Stimulated activated naive CD4-positive, alpha-beta T cell treated with Interleukin-2 at 50 U/mL for 16 hours (primary cell): ENCODE measurements at places on chromosomes 6 and 20.

GRCh38 chr20:32973077-32973717 is 31.0 kb downstream of the SUN5 start:
- no peak for DNase-seq

GRCh38 chr6:6703699-6704098 is 115.2 kb downstream of the LY86 start:
- DNase-seq, result no peak

GRCh38 chr6:144285798-144286502 is 815 bp downstream of the UTRN start:
- DNase-seq, result peak; percentile 21

DNA sequence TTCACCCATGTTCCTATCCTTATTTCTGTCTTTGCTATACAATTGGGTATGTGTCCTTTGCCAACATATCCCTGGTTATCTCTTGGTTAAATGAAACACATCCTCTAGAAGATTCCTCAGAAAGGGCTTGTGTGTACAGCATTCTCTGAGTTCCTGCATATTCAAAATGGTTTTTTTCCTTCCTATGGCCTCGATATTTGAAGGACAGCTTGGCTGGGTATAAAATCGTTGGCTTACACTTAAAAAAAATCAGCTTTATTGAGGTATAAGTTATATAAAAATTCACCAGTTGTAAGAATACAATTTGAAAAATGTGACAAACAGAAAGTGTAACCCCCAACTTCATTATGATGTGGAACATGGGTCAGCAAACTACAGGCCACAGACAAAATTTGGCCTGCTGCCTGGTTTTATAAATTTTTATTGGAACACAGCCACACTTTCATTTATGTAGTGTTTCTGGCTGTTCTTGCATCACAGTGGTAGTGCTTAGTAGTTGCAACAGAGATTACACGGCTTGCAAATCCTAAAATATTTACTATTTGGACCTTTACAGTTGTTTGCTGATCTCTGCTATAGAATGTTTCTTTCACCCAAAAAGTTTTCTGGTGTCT is 16.7 kb downstream of the PCMT1 start:
- DNase-seq, result no peak

GRCh38 chr6:117607511-117607910 is 5.2 kb upstream of the GOPC start:
- DNase-seq, result no peak

DNA sequence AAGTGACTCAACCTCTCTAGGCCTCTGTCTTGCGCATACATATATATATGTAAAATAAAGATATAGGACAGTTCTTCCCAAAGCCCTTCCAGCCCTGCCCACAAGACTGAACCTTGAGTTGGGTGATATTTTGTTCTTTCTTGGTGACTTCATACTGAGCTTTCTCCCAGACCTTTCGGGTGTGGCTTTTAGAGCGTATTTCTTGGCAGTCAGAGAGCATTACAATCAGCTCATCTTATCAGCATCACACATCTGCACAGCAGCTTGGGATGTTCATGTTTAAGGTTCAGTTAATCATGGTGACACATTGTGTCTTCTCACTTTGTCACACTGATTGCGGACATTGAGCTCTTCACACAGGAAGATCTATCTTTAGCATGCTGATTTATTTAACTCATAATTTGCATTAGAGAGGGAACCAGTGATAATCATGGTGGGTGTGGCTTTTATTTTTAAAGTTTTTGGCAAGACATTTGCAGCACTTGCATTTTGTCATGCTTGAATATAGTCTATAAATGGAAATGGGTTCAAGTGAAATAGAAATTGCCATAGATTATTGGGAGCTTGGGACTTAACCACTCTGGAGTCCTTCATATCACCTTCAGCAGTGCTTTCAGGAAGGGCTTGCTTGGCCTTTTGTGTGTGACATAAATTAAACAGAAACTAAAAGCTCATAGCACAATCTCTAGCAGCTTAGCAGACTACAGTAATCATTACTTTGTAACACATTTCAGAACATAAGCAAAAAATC is 8.3 kb downstream of the KIF3B start:
- DNase-seq, result peak; percentile 30
